Hematopoietic multipotent progenitor cell treated with erythropoietin and hydrocortisone succinate and interleukin-3 and kit ligand, for 17 days (in vitro differentiated cells): ENCODE measurements at places on chromosomes 7 and 10.
A peak's percentile ranks its signal among the peaks of the same experiment; 100 is the strongest.

DNA sequence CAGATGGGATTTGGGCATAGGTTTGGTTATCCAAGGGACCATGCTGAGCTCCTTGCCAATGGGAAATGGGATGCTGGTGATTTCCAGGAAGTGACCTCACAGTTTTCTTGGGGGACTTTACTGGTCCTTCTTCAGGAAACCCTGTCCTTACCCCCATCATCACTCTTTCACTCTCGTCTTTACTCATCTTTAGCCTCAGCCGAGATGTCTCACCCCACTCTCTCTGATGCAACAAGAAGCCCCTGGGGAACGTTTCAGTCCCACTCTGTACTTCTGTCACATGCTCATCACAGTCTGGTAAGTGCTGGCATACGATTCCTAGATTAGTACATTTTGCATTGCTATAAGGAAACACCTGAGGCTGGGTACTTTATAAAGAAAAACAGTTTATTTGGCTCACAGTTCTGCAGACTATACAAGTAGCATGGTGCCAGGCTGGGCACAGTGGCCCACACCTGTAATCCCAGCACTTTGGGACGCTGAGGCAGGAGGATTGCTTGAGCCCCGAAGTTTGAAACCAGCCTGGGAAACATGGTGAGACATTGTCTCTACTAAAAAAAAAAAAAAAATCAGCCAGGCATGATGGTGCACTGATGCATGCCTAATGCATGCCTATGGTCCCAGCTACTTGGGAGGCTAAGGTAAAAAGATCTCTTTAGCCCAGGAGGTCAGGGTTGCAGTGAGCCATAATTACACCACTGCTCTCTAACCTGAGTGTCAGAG, 63.5 kb upstream of the VKORC1L1 start:
- DNase-seq, result no peak

DNA sequence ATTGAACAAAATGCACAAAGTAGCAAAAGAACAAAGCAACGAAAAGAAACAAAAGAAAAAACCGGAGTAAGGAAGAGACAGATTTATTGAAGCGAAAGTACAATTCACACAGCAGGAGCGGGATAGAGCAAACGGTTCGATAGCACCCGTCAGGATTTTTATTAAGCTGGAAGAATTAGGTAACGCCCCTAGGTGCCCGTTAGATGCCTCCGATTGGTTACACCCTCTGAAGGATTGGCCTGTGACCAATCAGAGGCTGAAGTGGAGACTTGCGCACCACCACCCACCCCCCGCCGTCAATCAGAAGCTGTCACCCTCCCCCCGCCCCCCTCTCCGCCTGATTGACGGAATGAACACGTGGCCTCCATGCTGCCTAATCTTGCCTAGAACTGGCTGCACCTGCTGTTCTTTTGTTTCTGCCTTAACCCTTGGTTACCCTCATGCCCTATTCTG, 16.8 kb downstream of the OCM2 start:
- DNase-seq, result no peak

DNA sequence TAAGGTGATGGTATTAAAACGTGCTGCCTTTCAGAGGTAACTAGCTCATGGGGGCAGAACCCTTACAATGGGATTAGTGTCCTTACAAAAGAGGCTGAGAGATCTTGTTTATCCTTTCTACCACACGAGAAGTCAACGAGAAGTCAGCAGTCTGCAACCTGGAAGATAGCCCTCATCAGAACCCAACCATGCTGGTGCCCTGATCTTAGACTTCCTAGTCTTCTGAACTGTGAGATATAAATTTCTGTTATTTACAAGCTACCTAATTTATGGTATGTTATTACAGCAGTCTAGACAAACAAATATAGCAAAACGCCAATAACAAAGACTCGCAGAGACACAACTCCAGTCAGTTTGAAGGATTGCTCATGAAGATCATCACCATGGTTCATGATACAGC, 157.5 kb upstream of the TMEM106B start:
- no peak for DNase-seq

GRCh38 chr10:93364966-93365365, 117.2 kb downstream of the MYOF start:
- no peak for DNase-seq

DNA sequence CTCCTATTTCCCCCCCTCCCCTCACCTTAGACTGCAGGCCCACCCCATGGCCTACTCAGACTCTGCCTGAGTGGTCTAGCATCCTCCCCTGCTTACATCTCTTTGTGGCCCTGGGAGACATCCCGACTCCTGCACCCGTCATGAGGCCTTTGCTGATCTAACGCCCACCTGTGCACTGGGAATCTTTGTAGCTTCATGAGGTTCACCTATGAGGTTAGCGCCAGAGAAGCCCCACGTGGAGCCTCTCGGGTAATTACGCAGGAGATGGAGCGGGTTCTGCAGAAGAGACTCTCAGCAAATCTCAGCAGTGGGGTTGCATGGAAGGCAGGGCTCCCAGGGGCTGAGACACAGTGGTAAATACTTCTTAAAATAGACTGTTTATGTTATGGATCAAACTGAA, 43.5 kb upstream of the HSPA12A start:
- DNase-seq, result no peak

DNA sequence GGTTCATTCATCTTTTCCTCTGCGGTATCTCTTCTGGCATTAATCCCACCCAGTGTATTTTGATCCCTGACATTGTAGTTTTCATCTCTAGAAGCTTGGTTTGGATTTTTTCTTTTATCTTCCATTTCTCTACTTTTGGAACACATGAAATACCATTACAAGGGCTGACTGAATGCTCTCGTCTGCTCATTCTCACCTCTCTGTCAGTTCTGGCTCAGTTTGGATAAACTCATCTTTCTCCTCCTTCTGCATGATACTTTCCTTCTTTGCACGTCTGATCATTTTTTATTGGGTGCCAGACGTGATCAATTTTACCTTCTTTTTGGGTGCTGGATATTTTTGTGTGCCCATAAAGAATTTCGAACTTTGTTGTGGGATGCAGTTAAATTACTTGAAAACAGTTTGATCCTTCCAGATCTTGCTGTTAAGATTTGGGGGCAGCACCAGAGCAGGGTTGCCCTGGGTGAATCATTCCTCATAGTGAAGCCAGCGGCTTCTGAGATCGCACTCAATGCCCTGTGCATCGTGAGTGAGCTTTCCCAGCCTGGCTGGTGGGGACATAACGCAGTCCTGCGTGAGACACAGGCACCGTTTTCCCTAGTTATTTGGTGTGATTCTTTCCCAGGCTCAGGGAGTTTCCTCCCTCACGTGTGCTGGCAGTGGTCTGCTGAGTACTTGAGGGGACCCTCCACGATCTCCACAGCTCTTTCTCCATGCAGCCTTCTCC, 53.8 kb downstream of the LHPP start:
- DNase-seq, result no peak

DNA sequence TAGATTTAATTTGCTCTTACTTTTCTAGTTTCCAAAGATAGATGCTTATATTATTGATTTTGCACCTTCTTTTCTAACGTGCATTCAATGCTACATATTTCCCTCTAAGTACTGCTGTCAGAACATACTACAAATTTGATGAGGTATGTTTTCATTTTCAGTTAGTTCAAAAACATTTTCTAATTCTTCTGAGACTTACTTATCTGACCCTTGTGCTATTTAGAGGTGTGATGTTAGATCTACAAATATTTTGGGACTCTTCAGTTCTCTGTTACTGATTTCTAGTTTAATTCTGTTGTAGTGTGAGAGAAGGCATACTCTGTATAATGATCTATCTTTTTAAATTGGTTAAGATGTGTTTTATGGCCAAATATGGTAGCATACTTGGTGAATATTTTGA, 97.8 kb upstream of the TMEM168 start:
- DNase-seq, result no peak

GRCh38 chr10:127135844-127136577, 60.4 kb downstream of the INSYN2A start:
- DNase-seq, result no peak

- DNase-seq, result no peak
Observed at GRCh38 chr7:31027161-31027965, 24.7 kb upstream of the ADCYAP1R1 start.

GRCh38 chr10:4623200-4623599, 202.8 kb upstream of the AKR1E2 start:
- no peak for DNase-seq

- DNase-seq, result no peak
Observed at GRCh38 chr7:118573085-118573484, 348.6 kb downstream of the ANKRD7 start.

DNA sequence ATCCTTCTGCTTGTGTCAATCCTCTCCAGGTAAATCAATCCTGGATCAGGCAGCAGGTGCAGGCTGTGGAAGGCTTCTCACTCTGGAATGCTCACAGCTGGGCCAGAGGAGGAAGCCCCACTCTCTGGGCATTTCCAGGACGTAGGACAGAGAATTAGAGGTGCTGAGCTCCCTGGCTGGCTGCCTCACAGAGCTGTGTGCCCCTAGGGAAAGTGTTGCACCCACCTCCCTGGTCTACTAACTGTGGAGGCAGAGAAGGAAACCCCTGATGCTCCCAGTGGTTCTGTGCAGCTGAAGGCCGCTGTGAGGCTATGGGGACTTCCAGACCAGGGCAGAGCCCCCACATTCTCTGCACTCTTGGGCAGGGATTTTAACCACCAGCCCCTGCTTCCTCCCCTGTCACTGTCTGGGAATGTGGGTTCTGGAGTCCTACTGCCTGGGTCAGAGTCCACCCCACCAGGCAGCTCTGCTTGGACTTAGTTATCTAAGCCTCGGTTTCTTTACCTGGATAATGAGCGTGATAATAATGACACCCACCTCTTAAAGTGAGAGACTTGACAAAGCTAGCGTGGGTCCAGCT, 73.5 kb upstream of the EEPD1 start:
- no peak for DNase-seq

DNA sequence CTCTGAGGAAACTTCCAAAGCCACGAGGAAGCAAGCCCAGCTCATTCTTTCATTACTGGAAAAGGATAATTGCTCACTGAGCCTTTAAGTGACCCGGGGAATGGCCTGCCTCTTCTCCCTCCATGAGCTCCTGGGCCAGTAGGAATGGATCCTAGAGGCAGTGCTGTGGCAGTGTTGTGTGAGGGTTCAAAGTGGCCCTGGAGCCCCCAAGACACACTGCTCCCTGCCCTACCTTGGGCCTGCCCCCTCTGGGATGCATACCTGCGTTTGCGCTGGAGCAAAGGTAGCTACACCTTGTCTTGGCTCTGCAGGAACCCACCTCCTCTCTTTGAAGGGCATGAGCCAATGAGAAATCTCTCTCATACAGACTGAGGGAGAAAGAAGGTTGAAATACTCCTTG, 115.8 kb upstream of the ANLN start:
- no peak for DNase-seq

GRCh38 chr7:155173905-155174304, 103.8 kb downstream of the HTR5A start:
- no peak for DNase-seq

GRCh38 chr7:139572704-139573385, 49.4 kb downstream of the CLEC2L start:
- DNase-seq, result no peak

DNA sequence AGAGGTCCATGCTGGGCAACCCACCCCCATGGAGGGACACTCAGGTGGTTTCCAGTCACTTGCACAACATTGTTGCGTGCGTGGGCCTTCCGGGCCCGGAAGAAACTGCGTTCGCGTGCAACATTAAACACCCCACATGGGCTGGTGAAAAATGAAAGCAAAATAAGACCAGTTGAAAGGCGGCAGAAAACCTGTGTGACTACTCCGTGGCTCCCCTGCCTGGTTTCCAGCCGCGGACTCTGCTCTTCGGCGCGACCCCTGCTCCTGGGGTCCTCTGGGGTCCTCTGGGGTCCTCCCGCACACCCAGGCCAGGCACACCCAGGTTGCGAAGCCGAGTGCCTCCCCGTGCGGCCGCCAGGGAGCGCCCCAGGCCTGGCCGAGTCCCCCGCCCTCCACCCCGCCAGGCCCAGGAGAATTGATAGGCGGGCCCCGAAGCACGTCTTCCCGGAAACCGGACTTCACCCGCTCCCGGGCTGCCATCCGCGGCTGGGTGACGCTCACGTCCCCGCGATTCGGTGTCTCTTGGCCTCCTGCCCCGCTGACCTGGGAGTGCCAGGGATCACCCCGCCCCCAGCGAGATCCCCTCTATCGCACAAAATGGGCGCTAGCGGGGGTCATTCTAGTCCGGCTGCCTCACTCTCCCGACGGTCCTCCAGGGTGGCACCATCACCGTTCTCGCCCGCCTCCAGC, 1.9 kb upstream of the SH2D4B start:
- DNase-seq, result peak; percentile 43

- no peak for DNase-seq
Observed at GRCh38 chr7:38703093-38703492, 71.9 kb upstream of the AMPH start.

GRCh38 chr10:44261710-44262455, 123.0 kb downstream of the CXCL12 start:
- DNase-seq, result no peak

DNA sequence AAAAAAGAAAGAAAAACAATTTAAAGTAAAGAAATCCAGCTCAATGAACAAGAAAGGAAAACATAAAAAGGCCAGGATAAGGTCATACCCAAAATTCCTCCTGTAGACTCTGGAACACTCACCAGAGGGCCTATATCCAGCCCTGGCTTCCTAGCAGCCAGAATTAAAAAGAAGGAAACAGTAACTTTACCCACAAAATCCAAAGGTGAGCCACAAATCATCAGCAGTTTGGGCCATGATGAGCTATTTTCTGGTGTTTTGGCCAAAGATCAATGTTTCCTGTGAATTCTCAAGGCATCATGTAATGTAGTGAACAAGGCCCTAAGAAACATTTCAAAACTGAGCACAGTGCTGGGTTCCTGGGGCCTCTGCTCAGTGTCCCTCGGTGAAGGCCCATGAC, 87.8 kb downstream of the LARP4B start:
- DNase-seq, result no peak

DNA sequence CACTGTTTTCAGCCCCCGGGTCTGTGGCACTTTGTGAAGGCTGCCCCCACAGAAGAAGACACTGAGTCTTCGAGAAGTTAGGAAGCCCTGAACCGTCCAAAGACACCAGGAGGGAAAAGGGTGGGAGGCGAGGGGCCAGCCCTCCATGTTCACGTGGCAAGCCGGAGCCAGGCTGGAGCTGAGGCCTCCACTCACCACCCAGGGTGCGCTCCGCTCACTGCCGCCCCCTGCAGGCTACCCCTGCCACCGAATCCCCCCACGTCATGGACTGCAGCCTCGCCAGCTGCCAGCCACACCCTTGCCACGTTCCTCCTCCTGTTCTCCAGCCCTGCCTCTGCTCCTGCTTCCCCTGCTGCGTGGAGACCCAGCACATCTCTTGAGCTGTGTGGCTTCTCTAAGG, 59.0 kb upstream of the EN2 start:
- no peak for DNase-seq

- DNase-seq, result no peak
Observed at GRCh38 chr7:55515569-55516279, 56.6 kb downstream of the VOPP1 start.
